ENCODE measurements at places on chromosomes 4 and X.
A peak's percentile ranks its signal among the peaks of the same experiment; 100 is the strongest.

DNA sequence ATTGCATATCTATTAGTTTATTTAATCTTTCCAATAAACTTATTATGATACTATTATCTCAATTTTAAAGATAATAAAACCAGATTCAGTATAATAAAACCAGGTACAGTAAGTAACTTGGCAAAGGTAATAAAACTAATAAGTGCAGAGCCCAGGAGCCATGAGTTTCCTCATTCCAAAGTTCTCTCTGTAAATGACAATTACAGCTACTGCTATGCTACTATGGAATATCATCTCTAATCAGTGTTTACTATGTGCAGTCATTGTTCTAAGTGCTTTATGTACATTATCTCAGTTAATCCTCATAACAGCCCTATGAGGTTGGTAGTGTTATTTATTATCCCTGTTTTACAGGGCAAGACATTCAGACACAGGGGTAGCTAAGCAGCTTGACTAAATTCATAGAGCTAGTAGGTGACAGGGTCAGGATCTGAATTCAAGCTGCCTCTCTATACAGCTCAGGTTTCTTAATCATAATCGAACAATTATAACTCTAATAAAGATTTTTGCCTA, 285.0 kb upstream of the PITX2 start:
- no peak for DNase-seq

DNA sequence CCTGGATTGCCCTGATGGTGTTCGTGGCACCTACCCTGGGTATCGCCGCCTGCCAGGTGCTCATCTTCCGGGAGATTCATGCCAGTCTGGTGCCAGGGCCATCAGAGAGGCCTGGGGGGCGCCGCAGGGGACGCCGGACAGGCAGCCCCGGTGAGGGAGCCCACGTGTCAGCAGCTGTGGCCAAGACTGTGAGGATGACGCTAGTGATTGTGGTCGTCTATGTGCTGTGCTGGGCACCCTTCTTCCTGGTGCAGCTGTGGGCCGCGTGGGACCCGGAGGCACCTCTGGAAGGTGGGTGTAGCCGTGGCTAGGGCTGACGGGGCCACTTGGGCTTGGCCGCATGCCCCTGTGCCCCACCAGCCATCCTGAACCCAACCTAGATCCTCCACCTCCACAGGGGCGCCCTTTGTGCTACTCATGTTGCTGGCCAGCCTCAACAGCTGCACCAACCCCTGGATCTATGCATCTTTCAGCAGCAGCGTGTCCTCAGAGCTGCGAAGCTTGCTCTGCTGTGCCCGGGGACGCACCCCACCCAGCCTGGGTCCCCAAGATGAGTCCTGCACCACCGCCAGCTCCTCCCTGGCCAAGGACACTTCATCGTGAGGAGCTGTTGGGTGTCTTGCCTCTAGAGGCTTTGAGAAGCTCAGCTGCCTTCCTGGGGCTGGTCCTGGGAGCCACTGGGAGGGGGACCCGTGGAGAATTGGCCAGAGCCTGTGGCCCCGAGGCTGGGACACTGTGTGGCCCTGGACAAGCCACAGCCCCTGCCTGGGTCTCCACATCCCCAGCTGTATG, 1.8 kb downstream of the AVPR2 start:
- no peak for DNase-seq

DNA sequence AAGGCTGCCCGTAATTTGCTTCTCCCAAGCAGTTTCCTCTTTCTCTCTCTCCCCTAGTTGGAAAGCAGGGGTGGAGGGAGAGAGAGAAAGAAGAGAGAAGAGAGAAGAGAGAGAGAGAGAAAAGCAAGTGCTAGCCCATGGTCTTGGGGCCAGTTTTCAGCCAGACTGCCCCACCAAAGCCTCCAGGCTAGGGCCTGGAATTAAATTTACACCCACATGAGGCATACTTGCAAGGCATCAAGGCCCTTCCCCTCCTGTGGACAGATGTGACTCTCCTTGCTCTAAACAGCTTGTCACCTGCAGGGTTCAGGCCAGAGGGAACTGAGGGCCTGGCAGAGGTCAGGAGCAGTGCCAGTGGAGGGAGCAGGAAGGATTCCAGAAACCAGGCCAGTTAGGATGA, 1.7 kb upstream of the CXCR3 start:
- no peak for DNase-seq

- no peak for DNase-seq
These were observed 71.3 kb upstream of the SPRY1 start for GRCh38 chr4:123325241-123325681.

DNA sequence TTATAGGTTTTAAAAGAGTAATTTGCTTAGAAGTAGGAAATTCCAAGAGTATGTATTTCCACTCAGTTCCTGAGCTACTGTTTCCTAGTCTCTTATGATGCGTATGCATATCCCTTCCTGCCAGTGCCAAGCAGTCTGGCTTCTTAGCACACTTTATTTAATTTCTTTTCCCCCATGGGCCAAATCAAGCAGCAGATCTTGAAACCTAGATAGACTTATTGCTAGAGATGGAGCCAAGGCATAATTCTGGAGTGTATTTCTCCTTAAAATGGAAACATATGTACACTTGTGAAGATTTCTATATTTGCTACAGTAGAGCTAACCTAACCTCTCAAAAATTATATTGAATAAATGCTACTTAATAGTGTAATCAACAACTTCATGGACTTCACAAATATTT, 2337.6 kb downstream of the PCDH7 start:
- DNase-seq = no peak

- DNase-seq = no peak
These were observed 50.8 kb upstream of the BOD1L1 start for GRCh38 chr4:13678186-13678924.

GRCh38 chrX:82218361-82218760, 1016.5 kb downstream of the SH3BGRL start:
- no peak for DNase-seq

GRCh38 chr4:76984788-76985211, 35.2 kb downstream of the SEPTIN11 start:
- peak; percentile 100 for DNase-seq

DNA sequence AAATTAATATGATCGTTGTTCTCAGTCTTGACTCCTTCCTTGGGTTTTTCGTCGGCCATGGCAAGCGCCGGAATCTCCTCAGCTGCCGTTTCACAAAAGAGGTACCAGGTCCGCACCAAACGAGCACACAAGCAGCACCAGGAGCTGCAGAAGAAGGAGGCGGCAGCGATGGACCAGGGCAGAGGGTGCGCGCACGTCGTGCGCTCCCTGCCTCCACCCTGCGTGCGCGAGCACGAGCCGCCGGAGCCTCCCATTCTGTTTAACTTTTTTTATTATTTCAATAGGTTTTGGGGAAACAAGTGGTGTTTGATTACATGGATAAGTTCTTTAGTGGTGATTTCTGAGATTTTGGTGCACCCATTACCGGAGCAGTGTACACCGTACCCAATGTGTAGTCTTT, 158.2 kb downstream of the PLS3 start:
- no peak for DNase-seq

DNA sequence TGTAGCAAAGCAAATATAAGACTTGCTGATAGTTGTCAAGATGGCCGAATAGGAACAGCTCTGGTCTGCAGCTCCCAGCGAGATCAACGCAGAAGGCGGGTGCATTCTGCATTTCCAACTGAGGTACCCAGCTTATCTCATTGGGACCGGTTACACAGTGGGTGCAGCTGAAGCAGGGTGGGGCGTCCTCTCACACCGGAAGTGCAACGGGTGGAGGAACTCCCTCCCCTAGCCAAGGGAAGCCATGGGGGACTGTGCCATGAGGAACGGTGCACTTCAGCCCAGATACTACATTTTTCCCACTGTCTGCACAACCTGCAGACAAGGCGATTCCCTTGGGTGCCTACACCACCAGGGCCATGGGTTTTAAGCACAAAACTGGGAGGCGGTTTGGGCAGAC, 382.3 kb upstream of the EMCN start:
- no peak for DNase-seq

- peak; percentile 10 for DNase-seq
These were observed 220.7 kb upstream of the CASK start for GRCh38 chrX:42143866-42144592.

DNA sequence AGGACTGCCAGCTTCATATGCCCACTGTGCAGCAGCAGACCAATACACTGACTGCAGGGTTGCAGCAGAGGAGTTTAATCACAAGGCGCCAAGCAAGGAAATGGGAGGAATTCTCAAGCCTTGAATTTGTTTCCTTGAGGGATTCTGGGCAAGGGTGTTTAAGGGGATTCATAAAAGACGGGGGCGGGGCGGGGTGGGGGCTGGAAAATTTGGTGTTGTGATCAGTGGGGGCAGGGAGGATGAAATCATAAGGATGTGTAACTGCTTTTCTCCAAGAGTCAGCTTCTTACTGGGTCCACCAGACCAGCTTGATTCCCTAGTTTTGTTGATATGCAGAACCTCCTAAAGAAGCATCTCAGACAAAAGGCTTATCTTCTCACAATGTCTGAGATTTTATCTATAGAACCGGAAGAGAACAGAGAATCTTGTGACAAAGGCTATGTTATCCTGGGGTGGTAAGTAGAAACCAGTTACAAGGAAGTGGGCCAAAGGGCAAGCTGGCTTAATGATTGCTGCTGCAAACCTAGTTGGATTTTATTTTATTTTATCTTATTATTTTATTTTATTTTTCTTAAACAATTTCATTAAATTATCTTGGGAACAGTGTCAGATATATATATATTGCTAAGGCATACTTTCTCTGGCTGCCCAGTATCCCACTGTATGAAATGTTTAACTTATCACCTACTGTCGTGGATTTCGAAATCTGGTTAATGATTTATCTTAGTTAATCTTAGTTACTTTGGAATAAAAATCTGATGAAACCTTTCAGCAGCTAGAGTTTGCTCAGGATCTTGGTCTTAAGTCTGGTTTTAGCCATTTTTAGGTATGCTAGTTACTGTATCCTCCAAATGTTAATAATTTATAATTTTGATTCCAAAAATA, 276.4 kb downstream of the RPA4 start:
- DNase-seq = peak; percentile 0

DNA sequence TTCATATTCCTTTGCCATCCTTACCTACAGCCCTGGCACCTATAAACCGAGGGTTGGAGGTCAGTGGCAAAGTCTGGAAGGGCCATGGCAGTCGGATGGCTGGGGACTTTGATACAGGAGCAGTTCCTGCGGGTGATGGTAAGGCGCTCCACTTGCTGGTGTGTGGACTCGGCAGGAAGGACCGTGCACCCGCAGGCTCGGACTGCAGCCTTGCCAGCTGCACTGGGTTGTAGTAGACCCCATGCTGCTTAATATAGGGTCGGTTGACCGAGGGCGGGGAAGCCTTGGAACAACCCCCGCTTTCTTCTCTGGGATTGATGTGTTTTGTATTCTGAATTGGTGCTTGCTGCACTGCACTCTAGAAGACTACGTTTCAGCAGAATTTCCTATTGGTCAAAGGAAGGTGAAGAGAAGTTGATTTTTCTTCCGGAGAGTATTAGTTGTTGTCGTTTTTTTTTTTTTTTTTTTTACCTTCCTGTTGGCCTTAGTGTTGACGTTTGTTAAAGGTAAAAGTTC, 638 bp downstream of the BLTP1 start:
- DNase-seq = peak; percentile 22

DNA sequence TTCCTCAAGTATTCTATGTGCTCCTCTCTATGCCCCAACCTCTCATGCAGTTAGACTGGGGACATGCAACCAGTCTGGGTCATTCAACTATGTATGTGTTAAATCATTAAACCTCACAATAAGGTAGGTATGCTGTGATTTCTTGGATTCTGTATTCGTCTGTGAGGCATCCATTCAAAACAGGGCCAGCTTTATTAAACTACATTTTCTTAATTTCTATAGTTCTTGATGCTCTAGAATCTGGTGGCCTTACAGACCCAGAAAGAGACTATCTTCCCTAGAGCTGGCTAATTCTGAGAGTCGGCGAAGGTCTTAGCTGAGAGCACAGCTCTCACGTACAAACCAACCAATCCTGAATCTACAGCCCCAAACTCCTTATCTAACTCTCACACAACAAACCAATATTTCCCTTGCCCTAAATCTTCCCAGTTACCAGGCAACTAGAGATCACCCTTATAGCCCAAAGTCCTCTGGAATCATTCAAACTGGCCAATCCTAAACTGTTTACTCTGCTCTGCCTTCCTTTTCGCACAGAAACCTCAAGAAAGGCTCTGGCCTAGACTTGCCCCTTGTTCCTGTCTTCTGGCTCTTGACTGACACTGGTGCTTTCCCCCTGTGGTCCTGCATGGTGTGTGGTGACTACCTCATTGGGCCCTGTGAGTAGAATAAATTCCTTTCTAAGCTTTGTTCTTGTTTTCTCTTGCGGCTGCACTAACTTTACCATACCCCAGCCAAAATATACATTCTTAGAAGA, 203.5 kb upstream of the TET2 start:
- DNase-seq = no peak

GRCh38 chr4:16079046-16079445, 4.8 kb downstream of the PROM1 start:
- no peak for DNase-seq

DNA sequence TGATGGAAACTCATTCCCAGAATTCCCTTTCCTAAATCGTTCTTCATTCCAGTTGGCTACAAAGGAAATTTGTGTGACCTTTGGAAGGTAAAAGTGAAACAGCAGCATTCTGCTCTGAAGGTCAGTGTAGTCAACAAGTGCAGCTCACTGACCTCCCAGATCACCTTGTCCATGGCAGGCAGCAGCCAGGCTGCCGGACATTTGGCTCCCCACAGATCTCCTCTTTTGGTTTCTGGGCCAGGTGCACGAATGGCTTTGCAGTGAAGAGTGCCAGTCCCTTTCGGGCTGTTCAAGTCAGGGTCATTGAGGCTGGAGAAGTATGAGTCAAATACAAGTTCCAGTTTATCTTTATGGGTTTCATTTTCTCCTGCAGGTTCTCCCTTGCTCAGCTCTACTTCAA, 14.3 kb downstream of the GPRIN3 start:
- no peak for DNase-seq

- DNase-seq = no peak
These were observed 605.8 kb downstream of the SPOCK3 start for GRCh38 chr4:166628454-166628853.

GRCh38 chrX:119790977-119791436, 423 bp downstream of the RPL39 start:
- DNase-seq = peak; percentile 25

- no peak for DNase-seq
These were observed 52.1 kb upstream of the RAP1GDS1 start for GRCh38 chr4:98209111-98209510.

DNA sequence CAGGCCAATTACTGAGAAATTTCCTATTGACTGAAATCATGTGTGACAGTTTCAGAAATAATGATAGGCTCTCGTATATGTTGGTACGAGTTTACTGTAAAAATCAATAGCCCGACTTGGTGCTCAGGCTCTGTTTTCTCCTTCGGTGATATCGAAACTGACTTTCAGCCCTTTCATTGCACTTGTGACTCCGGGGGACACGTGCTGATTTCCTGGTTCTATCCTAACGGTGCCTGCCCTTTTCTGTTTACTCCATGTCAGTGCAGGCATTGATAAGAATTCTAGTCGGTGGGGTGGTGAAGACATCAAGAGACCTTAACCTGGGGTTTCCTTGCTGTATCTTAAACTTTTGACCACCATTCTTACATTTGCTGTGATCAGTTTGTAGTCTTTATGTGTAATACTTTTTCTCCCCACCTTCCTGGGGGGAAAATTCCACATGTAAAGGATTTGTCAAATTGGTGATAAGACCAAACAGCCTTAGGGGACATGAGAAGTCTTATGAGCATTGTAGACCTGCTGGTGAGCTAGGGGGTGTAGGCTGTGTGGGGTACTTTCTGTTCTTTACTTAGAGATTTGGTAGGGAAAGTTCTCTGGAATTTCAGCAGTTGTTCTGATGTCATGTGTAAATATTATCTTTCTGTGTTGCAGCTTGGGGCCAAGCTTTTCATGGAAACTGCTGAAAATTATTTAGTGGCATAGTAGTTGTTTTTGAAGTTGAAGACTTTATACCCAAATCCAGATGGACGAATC, 52.7 kb downstream of the TMEM131L start:
- no peak for DNase-seq
